IgD-negative memory B cell (primary cell): ENCODE measurements at places on chromosomes 13 and 19. TPM values are rescaled to one million over a fixed set of nuclear protein-coding genes. Genes with fewer than 3 reads are reported as not detected.

Gene TGFBR3L
- polyA plus RNA-seq = not detected

Gene GRK1
- not detected for polyA plus RNA-seq

Gene PRSS57
- not detected for polyA plus RNA-seq

Gene SULT2B1
- not detected for polyA plus RNA-seq

Gene CYP2F1
- polyA plus RNA-seq = not detected

Gene MBD3L2
- polyA plus RNA-seq = not detected

Gene SAFB2
- 70.8 TPM for polyA plus RNA-seq
